Left hindlimb (tissue), 1 donor: ENCODE measurements at places on chromosomes 4 and X.

- no peak for DNase-seq
Measured at GRCh38 chrX:122788216-122788615, 395.9 kb upstream of the GRIA3 start.

DNA sequence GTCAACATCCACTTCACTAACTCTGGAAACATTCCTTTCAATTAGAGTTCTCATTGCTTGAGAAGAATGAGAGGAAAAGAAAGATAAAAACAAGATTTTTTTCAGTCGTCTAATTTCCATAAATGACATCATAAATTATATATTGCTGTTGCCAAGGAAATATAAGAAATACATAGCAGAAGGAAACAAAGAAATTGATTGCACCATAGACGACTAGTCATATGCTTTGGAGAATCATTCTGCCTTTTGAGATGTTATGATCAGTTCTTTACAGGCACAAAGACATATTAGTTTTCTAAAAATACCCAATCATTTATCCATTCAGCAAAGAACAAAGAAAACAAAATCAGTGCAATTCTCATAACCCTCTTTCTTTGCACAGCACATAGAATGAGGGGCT lies 672 bp upstream of the C1QTNF7 start:
- no peak for DNase-seq

- peak; percentile 57 for DNase-seq
Measured at GRCh38 chr4:3791910-3792542, 25.8 kb downstream of the ADRA2C start.

GRCh38 chr4:157025898-157026297 lies 50.1 kb upstream of the GLRB start:
- DNase-seq = no peak
